NCI-H2171 (cell line): ENCODE measurements at places on chromosomes 1 and 21.

- no peak for DNase-seq
Measured at GRCh38 chr1:36864182-36864822, 170.0 kb downstream of the GRIK3 start.

DNA sequence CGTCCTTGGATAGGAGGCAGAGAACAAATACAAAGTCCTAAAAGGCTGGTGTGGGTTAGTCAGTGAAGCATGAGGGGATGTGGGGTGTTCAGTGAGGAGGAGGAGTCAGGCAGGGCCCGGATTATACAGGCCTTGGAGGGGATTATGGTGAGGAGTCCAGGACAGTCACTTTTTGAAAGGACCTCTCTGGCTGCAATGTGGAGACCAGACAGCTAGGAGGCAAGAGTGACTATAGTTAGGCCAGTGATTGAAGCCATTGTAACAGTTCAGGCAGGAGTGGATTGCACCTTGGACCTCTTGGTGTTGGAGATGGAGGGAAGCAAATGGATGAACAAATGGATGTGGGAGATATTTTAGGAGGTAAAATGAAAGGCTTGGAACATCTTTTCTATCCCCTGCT is 115.8 kb downstream of the C1orf94 start:
- DNase-seq, result no peak

- no peak for DNase-seq
Measured at GRCh38 chr21:33834801-33835500, 80.7 kb downstream of the ATP5PO start.

GRCh38 chr1:13826009-13826408 is 126.0 kb downstream of the PRDM2 start:
- DNase-seq, result no peak

DNA sequence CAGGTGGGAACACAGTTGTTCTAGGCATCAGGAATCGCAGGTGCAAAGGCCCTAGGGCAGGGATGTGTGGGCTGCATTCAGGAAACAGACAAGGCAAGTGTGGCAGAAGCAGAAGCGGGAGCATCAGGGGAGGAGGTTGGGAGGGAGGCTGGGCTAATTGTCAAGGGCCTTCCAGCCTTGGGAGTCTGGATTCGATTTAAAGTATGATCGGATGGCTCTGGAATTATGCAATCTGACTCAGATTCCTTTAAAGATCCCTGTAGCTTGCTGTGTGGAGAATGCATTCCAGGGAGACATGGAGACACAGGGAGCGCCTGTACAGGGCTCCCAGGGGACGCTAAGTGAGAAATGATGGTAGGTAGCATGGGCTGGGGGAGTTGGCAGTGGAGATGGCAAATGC is 86.5 kb downstream of the LACTBL1 start:
- DNase-seq, result no peak

DNA sequence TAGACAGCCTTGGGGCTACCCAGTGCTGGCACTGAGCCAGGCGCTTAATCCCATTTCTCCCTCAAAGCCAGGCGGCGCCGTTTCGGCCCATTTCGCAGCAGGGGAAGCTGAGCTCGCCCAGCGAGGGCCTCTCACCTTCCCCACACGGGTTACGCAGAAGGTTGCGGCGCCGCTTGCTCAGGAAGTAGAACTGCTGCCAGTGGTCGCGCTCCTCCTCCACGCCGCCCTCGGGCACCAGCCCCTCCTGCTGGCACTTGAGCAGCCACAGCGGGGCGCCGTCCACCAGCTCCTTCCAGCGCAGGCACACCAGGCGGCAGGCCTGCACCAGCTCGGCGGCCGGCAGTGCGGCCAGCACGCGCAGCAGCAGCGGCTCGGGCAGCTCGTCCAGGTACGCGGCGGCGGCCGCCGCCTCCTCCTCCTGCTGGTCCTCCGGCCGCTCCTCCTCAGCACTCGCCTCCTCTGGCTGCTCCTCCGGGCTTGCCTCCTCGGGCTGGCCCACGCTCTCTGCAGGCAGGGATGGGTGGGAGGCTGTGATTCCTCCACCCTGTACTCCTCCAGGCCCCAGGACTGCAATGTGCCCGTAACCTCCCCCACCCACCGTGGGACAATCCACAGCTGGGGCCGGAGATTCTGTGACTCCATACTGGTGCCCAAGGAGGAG is 3.8 kb downstream of the FBXO2 start:
- DNase-seq, result no peak

GRCh38 chr1:230827801-230828200 is 40.5 kb downstream of the C1orf198 start:
- no peak for DNase-seq

- no peak for DNase-seq
Measured at GRCh38 chr1:185046668-185047067, 1.3 kb downstream of the RNF2 start.

DNA sequence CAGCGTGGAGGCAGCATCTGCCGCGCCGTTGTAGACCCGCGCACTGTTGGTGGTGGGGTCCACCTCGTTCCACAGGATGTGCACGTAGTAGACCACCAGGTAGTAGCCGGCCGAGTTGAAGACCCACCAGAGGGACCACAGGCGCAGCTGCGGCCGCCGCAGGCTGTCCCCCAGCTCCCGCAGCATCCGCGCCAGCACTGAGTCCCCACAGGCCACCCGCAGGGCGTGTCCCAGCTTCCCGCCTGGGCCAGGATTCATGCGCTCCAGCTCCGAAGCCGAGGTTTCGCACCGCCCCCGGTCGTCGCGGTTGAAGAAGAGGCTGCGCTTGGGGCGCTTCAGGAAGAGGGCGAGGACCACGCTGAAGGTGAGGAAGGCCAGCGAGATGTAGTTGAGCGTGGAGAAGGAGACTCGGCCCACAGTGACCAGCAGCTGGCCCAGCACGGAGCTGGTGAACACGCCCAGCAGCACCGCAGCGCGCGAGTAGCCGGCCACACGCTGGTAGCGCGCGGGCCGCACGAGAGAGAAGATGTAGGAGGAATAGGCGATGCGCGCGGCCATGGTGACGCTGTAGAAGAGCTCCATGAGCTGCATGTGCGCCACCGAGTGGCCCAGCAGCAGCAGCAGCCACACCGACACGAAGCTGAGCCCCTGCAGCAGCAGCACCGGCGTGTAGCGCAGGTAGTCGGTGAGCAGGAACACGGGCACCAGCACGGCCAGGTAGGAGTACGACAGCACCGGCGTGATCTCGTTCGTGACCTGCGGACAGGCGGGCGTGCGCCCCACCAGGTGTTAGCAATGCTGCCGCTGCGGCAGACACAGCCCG is 10.6 kb downstream of the SLC19A1 start:
- DNase-seq, result no peak

- DNase-seq, result no peak
Measured at GRCh38 chr1:10940451-10940804, 72.0 kb upstream of the TARDBP start.

GRCh38 chr1:64320470-64320869 is 117.0 kb downstream of the UBE2U start:
- DNase-seq, result no peak

DNA sequence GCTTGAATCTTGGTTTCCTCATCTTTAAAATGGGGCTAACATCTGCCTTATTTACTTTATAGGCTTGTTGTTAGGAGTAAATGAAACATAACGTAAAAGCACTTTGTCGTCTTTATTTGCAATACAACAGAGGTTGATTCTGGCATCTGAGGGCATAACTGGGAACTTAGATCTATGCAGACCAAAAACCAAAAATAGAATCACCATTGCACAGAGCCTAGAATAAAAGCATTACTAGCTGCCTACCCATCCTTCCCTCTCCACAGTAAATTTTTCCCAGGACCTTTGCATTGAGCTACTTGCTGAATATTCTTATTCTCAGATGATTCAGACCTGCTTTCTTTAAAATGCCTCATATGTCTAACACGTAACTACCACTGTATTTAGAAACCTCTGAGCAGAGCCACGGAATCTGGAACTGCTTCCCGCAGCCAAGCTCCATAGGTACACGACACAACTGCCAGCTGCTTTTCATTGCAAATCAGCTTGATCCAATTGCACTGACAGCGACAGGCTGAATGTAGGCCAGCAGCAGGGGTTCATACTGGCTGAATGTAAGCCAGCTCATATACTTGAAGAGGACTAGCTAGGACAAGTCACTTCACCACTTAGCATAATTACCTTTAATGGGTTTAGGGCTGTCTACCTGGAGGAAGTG is 33.2 kb upstream of the SERBP1 start:
- peak; percentile 7 for DNase-seq

GRCh38 chr21:37483776-37484175 is 117.2 kb downstream of the DYRK1A start:
- no peak for DNase-seq

DNA sequence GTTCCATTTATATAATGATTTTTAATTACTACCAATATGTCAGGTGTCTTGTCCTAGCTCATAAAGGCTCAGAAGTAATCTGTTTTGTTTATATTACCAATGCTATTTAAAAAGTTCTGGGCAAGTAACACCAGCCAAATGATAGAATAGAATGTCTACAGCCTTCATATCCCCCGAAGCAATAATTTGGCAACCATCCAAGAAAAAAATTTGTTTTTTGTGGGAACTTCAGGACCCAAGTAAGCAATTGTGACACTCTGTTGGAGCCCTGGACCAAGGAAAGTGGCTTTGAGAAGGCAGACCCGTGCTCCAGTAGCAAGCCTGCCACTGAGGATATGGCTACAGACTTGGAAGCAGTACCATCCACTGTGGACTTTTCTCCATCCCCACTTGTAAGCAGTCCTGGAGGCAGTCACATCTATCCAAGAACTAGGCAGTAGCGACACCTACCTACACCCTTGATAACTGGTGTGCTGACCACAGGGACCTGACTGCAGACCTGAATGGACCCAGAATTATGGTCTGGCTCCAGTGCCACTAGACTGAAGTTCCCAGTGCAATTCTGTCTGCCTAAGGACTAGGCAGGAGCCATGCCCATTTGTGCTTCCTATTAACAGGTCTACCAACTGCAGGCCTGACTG is 870.7 kb upstream of the ADGRL2 start:
- DNase-seq, result no peak

GRCh38 chr21:36946949-36947356 is 19.5 kb downstream of the HLCS start:
- no peak for DNase-seq

DNA sequence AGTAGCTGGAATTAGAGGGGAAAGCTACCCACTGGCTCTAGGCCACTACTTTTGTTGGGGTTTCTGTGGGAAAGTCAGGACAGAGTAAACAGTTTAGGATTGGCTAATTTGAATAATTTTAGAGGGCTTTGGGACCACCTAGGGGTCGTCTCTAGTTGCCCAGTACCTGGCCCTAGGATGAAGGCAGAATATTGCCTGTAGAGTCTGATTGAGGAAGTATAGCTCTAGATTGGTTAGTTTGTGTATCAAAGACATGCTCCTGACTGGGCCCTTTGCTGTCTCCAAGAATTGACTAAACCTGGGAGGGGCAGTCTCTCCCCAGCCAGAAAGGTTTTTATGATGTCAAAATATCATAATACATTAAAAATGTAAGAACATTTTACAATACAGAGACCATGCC is 142.0 kb downstream of the POU2F1 start:
- DNase-seq, result no peak

DNA sequence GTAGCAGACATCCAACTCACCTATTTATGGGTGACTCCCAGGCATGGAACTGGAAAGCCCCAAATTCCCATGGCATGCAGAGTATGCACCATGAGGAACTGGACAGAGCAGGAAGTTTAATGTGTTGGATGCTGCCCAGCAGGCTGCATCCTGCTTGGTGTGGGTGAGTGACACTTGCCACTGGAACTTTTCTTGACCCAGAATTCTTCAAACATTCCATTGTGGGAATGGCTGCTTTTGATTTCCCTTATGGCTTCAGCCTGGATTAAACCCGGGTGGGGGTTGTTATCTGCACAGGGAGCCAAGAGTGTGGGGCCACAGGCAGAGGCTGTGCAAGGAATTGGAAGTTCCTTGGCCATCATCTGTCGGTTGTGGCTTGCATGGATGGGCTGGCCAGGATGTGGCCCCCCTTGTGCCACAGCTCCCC is 26.9 kb upstream of the BACE2 start:
- no peak for DNase-seq

DNA sequence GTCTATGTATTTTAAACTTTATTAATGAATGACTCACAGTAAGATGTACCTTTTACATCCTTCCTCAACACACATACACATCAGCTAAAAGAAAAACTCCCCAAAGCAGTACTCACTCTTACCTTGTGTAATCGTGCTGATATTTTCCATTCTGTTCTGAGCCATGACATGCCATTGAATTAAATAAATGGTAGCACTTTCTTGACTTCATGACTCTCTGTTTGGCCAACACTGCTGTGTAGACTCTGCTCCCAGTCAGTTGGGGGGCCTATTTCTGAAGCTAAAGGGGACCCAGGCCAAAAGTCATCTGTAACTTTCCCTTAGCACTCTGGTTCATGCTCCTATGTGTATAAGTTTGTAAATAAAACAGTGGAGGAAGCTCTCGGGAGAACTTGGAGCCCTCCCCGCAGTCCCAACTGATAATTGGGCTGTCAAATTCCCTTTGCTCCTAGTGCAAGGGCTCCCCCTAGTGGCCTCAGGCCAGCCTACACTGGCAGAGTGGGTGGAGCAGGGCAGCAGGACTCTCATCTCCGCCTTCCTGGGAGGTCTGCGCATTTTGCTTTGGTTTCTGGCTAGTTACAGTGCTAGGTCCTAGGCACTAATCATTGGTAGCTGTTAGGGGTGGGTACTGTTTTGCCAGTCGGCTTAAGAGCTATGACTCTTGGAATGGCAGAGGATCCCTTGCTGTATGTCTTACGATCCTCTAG is 1.7 kb upstream of the FYB2 start:
- DNase-seq, result peak; percentile 54

- no peak for DNase-seq
Measured at GRCh38 chr1:6783936-6784559, 1.2 kb upstream of the CAMTA1 start.

DNA sequence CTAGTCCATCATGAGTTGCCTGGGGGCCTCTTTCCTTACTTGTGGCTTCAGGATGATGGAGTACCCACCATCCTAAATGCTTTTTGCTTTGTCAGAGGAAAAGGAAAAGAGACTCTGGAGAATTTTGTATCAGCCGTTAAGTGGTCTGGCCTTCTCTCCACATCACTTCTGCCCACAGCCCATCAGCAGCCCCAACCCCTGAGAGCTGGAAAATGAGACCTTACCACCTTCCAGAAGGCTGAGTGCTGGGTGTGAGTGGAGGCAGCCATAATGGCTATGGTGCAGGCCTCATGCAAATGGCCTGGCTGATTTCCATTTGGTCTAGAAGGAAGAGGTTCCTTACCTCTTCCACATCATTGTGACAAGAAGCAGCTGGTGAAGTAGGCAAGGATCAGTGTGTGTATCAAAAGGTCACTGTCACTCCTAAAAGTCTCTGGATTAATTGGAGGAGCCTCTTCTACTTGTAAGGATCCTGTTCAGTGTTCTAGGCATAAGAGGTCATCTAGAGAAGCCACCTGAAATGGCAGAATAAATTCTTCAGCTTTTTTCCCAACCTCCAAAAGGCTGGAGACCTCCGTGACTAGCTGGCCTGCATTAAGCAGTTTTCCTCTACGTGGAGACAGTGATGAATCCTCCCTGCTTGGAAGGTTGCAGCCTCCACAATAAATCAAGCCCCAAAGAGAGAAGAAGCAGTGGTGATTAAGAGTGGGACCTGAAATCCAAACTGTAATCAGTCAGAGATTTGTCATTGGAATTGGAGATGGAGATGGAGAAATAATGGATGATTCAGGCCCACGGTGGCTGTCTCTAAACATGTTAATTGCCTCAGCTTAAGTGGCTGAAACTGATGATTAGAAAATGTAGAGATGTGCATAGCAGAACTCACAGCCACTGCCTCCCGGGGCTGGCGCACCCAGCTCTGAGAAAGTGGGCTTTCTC is 111.5 kb downstream of the CNIH3 start:
- no peak for DNase-seq
